NCI-H1105 treated with DMSO at 0.1 percent for 48 hours (cell line): ENCODE measurements at places on chromosomes 6 and 20.

DNA sequence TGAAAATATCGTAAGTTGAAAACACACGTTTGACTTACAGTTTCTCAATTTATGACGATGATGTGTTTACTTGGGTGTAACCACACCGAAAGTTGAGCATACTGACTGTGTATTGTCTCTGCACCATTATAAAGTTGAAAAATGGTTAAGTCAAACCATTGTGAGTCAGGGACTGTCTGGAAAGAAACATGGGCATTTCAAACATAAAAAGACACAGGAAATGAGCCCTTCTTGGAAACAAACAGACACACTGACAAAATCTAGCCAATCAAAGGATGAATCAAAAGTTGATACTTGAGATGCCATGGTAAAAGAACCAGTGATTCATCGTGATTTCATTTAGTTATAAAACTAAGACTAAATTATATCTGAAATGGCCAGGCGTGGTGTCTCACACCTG, 5.3 kb downstream of the POPDC3 start:
- no peak for DNase-seq

- no peak for DNase-seq
Observed at GRCh38 chr6:137112067-137112355, 61.4 kb downstream of the IL22RA2 start.

DNA sequence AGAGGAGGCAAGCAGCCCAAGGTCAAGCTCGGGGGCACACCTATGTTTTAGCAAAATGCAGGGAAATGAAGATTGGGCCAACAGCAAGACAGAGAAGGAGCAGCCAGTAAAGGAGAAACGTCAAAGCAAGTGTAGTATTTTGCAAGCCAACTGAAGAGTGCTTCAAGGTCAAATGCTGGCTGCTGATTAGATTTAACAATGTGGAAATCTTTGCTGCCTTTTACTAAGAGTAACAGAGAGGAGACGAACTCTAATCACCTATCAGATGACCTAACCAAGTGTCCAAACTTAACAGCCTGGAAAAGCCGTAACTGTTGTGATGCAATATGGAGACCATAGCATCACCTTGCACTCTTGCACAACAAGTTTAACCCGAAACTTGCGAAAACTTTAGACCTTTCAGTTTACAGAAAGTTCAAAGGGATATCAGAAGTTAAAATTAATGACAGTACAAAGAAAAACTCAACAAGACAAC, 30.4 kb downstream of the AKIRIN2 start:
- no peak for DNase-seq

DNA sequence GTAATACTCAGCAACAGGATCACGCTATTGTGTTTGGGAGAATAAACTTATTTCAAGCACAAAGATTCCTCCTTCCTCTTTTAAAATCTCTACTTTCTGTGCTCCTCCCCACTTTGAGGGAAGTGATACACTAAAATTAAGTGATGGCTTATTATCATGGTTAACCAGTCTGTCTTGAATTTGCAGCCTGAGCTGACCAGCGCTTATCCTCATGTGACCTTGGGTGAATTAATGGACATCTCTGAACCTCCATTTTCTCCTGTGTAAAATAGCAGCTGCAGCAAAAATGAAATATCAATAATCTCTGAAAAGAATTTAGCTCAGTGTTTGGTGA, 222.6 kb downstream of the BCAS1 start:
- DNase-seq = no peak

DNA sequence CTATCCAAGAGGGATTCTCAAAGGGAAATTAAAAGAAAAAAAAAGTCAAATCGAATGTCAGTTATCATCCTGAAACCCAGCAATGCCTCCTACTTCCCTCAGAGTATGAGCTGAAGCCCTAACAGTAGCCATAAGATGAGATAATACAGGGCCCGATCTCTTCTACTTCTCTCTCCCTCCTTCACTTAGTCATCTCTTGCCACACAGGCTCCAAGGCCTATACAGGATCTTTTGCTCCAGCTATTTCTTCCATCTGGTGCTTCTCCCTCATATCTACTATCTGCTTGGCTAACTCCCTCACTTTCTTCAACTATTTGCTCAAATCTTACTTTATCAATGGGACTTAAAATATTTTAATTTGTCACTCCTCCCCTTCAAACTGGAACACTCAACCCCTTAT, 215.3 kb downstream of the RNGTT start:
- no peak for DNase-seq

DNA sequence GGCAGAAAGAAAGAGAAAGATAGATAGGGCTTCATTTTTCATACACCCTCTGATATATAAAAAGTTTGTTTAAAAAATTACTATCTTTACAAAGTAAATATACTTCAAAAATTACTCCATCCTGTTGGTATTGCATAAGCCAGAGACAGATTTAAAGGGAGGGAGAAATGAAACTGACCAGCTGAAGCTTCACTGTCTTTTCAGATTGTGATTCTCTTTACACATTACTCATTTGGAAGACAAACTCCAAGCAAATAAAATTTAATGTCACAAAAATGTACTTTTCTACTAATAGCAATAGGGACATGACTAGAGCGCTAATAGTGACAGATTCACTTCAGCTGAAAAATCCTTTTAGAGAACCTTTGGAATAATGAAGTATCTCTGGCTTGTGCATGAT, 38.6 kb upstream of the MARCKS start:
- DNase-seq = no peak
